ENCODE measurements at places on chromosomes 1 and 21. TPM values are rescaled to one million over a fixed set of nuclear protein-coding genes. Genes with fewer than 3 reads are reported as not detected.

Gene CFAP107
- total RNA-seq = not detected

Gene DTL
- not detected for total RNA-seq

Gene GPR52
- 1.1 TPM for total RNA-seq

Gene FCRL6
- not detected for total RNA-seq

Gene RNF115
- total RNA-seq = 42.8 TPM

Gene SLAMF7
- total RNA-seq = 0.98 TPM

Gene CLCA4
- not detected for total RNA-seq

Gene NCAM2
- 2.3 TPM for total RNA-seq

Gene ZZZ3
- 27.4 TPM for total RNA-seq

Gene RC3H1
- 14.6 TPM for total RNA-seq

Gene AKR7A3
- not detected for total RNA-seq

Gene TMPRSS3
- 1.1 TPM for total RNA-seq

Gene PKNOX1
- total RNA-seq = 10.1 TPM

Gene TP53BP2
- total RNA-seq = 26.8 TPM

Gene S100A13
- 114 TPM for total RNA-seq

Gene ELAPOR1
- total RNA-seq = 0.11 TPM

Gene DSCAM
- not detected for total RNA-seq

Gene SPATA21
- total RNA-seq = not detected

Gene TNFRSF1B
- total RNA-seq = 25.6 TPM

Gene TMEM125
- 0.70 TPM for total RNA-seq

Gene ATP5IF1
- 881 TPM for total RNA-seq

DNA sequence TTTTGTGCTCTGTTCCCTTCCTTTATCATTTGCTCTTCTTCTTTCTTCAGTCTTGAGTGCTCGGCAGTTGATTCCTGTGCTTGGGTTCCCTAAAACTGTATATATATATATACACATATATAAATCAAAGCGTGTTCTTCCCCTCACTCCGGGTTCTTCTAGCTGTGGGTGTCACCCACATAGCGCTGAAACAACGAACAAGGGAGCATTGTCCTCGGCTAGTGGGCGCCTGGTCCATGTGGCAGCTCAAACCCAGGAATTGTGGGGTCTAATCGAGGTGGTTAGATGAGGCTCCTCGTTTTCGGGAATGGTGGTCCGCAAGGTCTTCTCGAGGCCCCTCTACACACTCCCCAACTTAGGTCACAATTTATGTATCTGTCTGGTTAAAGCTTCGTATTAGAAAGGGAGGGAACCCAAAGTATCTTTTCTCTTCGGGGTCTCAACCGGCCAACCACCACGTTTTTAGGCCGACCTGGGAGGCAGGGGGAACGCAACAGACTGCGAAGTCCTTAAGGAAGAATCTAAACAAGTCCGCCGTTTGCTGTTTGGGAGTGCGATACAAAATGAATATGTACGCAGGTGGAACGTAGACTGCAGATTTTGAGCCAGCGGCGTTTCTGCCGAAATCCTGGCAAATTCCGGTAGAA lies 504 bp upstream of the SDHC start:
- no peak for DNase-seq
- peak overlapping the region; percentile 85 for H3K4me3 ChIP-seq
- peak overlapping the region; percentile 95 for H3K27ac ChIP-seq
- no peaks in the 10 kb centered on the region for H3K27me3 ChIP-seq
- H3K4me1 ChIP-seq = no peaks in the 10 kb centered on the region

DNA sequence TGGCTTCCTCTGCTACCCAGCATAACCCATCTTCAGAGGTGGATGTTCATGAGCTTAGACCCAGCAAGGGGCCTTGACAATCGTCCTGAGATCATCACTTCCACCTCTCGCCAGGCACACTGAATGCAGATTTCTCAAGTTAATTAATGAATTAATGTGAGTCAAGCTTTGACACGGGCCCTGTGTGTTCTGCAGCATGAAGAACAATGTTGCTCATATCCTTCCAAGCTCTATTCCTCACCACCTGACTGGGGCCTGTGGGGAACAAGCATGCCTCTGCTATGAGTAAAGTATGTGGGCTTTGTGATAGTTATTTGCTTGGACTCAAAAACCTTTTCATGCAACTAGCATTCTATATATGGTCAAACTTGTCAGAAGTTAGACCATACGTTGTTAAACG lies 122.0 kb downstream of the SEC16B start:
- H3K4me3 ChIP-seq = no peak overlapping the region
- no peaks in the 10 kb centered on the region for H3K4me1 ChIP-seq
- H3K36me3 ChIP-seq = no peaks in the 10 kb centered on the region

DNA sequence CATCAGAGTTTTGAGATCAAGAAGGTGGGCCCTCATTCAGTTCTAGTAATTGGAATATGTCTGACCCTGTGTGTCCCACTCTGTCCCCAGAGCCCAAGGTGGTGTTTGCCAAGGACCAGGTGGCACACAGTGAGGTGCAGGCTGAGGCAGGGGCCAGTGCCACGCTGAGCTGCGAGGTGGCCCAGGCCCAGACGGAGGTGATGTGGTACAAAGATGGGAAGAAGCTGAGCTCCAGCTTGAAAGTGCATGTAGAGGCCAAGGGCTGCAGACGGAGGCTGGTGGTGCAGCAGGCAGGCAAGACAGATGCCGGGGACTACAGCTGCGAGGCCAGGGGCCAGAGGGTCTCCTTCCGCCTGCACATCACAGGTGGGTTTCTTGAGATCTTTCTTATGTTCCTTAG lies 35.2 kb downstream of the OBSCN start:
- peaks cover under 1% of the 10 kb centered on the region for H3K4me1 ChIP-seq
- no peaks in the 10 kb centered on the region for H3K27me3 ChIP-seq
- no peak overlapping the region for H3K4me3 ChIP-seq
- no peak for DNase-seq

DNA sequence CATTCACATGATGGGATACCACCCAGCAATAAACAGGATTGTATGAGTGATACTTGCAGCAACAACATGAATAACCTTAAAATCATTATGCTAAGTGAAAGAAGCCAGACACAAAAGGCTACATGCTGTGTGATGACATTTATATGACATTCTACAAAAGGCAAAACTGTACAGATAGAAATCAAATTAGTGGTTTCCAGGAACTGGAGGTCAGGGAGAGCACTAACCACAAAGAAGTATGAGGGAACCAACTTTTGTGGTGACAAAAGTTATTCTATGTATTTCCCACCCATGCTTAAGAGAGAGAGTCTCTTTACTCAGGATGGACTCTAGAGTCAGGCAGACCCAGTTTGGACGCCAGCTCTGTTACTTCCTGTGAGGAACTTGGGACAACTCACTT lies 364.5 kb upstream of the DAB1 start:
- H3K36me3 ChIP-seq = no peaks in the 10 kb centered on the region
- no peak overlapping the region for H3K27ac ChIP-seq
- H3K4me1 ChIP-seq = no peaks in the 10 kb centered on the region
- H3K27me3 ChIP-seq = no peaks in the 10 kb centered on the region
- DNase-seq = no peak
- H3K4me3 ChIP-seq = no peak overlapping the region

GRCh38 chr1:30601316-30602085 lies 121.9 kb downstream of the MATN1 start:
- no peaks in the 10 kb centered on the region for H3K27me3 ChIP-seq
- no peaks in the 10 kb centered on the region for H3K4me1 ChIP-seq
- no peak overlapping the region for H3K4me3 ChIP-seq
- H3K36me3 ChIP-seq = no peaks in the 10 kb centered on the region
- no peak overlapping the region for H3K27ac ChIP-seq
- no peak for DNase-seq

DNA sequence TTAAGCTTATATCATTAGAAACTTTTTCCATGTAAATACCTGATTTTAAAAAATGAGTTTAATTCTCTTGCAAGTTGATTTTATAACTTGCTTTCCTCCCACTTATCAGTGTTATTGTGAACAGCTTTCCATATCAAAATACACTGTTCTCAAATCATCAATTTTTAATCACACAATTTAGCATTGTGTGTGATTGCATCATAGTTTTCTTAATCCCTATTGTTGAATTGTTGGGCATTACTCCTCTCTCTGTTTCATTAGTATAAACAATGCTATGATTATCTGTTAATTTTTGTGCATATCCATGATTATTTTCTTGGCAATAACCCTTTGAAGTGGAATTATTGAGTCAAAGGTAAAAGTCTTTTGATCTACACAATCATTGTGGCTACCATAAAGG lies 48.7 kb downstream of the ROR1 start:
- no peak overlapping the region for H3K4me3 ChIP-seq
- H3K4me1 ChIP-seq = peaks cover 9% of the 10 kb centered on the region
- H3K36me3 ChIP-seq = no peaks in the 10 kb centered on the region
- H3K27me3 ChIP-seq = no peaks in the 10 kb centered on the region
- DNase-seq = no peak

GRCh38 chr1:204463125-204464060 lies 31.2 kb downstream of the PIK3C2B start:
- H3K36me3 ChIP-seq = peaks cover 22% of the 10 kb centered on the region
- H3K4me3 ChIP-seq = no peak overlapping the region
- DNase-seq = peak; percentile 73

DNA sequence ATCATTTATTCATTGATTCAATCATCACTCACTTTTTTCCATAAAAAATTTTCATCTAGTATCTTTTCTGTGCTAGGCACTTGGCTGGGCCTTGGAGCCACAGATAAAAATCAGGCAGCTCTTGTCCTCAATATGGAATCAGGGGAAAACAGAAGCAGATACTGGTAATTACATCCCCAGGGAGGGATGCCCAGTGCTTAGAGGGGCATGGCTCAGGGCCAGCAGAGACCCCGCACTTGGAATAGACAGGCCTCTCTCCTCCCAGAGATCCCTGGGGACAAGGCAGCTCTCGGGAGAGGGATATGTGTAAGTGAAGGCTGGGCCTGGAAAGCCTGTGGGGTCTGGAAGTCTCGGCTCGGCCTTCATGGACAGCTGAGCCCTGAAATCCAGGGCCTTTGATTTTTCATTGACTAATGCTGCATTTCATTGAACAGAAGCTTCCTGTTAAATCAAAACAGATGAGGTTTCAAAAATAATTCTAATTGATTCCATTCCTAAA lies 180.4 kb downstream of the FOXD2 start:
- no peaks in the 10 kb centered on the region for H3K4me1 ChIP-seq
- H3K36me3 ChIP-seq = no peaks in the 10 kb centered on the region
- H3K4me3 ChIP-seq = no peak overlapping the region

- H3K4me1 ChIP-seq = no peaks in the 10 kb centered on the region
- DNase-seq = no peak
- no peak overlapping the region for H3K4me3 ChIP-seq
- H3K36me3 ChIP-seq = no peaks in the 10 kb centered on the region
- H3K27ac ChIP-seq = no peak overlapping the region
- H3K27me3 ChIP-seq = no peaks in the 10 kb centered on the region
Measured at GRCh38 chr1:204307334-204307883, 52.3 kb downstream of the PLEKHA6 start.

- no peak overlapping the region for H3K4me3 ChIP-seq
- DNase-seq = no peak
- no peaks in the 10 kb centered on the region for H3K36me3 ChIP-seq
Measured at GRCh38 chr1:185912504-185912903, 178.3 kb downstream of the HMCN1 start.

GRCh38 chr1:179958359-179958758 lies 3.7 kb downstream of the CEP350 start:
- H3K27ac ChIP-seq = no peak overlapping the region
- no peaks in the 10 kb centered on the region for H3K27me3 ChIP-seq
- DNase-seq = no peak
- H3K4me1 ChIP-seq = peaks cover 31% of the 10 kb centered on the region

DNA sequence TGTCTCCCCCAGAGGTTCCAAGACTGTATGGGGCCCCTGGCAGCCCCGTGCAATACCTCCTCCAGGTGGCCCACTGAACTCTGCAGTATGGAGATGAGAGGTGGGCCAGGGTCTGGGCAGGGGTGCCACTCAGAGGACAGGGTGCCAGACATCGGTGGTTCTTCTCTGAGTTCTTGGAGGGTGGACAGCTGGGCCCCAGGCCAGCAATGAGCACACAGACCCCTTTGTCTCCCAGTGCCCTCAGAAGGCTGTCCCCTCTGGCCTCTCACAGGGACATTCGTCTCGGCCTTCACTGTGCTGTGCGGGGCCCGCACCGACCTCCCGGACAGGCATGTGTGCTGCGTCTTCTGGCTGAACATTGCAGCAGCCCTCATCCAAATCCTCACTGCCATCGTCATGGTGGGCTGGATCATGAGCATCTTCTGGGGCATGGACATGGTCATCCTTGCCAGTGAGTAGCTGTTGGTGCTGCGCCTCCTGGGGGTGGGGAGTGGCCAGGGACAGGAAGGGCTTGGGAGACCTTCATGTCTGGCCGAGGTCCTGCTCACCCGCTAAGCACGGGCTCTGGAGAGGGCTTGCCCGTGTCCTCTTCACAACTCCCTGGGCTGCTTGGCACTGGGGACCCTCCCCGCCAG lies 48.1 kb downstream of the STUM start:
- no peaks in the 10 kb centered on the region for H3K36me3 ChIP-seq
- H3K4me3 ChIP-seq = no peak overlapping the region
- H3K27ac ChIP-seq = no peak overlapping the region

GRCh38 chr1:165659581-165659895 lies 28.5 kb downstream of the MGST3 start:
- H3K4me3 ChIP-seq = no peak overlapping the region
- no peak for DNase-seq
- no peaks in the 10 kb centered on the region for H3K4me1 ChIP-seq
- peaks cover 72% of the 10 kb centered on the region for H3K36me3 ChIP-seq
- H3K27ac ChIP-seq = no peak overlapping the region
- no peaks in the 10 kb centered on the region for H3K27me3 ChIP-seq

GRCh38 chr1:18407166-18408045 lies 73.3 kb upstream of the KLHDC7A start:
- no peak overlapping the region for H3K4me3 ChIP-seq
- H3K4me1 ChIP-seq = no peaks in the 10 kb centered on the region
- no peaks in the 10 kb centered on the region for H3K36me3 ChIP-seq
- no peak for DNase-seq

- H3K27ac ChIP-seq = no peak overlapping the region
- no peak for DNase-seq
- H3K27me3 ChIP-seq = peaks cover 12% of the 10 kb centered on the region
- H3K4me1 ChIP-seq = peaks cover 12% of the 10 kb centered on the region
- H3K4me3 ChIP-seq = no peak overlapping the region
Measured at GRCh38 chr1:38814984-38815464, 44.5 kb downstream of the RRAGC start.

GRCh38 chr1:8660411-8660828 lies 157.0 kb downstream of the RERE start:
- peak; percentile 70 for DNase-seq
- H3K27ac ChIP-seq = peak overlapping the region; percentile 67
- H3K4me3 ChIP-seq = no peak overlapping the region
- peaks cover 5% of the 10 kb centered on the region for H3K4me1 ChIP-seq

GRCh38 chr1:228785366-228786330 lies 50.4 kb downstream of the RHOU start:
- H3K36me3 ChIP-seq = no peaks in the 10 kb centered on the region
- no peaks in the 10 kb centered on the region for H3K27me3 ChIP-seq
- H3K27ac ChIP-seq = no peak overlapping the region

GRCh38 chr1:30363031-30363430 lies 360.4 kb downstream of the MATN1 start:
- no peaks in the 10 kb centered on the region for H3K27me3 ChIP-seq
- peak; percentile 44 for DNase-seq
- H3K4me1 ChIP-seq = no peaks in the 10 kb centered on the region
- no peaks in the 10 kb centered on the region for H3K36me3 ChIP-seq
- H3K27ac ChIP-seq = no peak overlapping the region
- H3K4me3 ChIP-seq = no peak overlapping the region

GRCh38 chr1:109895720-109896504 lies 14.7 kb upstream of the CSF1 start:
- no peak overlapping the region for H3K4me3 ChIP-seq
- no peak for DNase-seq
- H3K27ac ChIP-seq = peak overlapping the region; percentile 47
- no peaks in the 10 kb centered on the region for H3K4me1 ChIP-seq

GRCh38 chr1:21317035-21317689 lies 26.9 kb upstream of the ECE1 start:
- H3K27me3 ChIP-seq = no peaks in the 10 kb centered on the region
- H3K36me3 ChIP-seq = no peaks in the 10 kb centered on the region
- H3K4me3 ChIP-seq = no peak overlapping the region
- peak; percentile 98 for DNase-seq
- H3K4me1 ChIP-seq = no peaks in the 10 kb centered on the region
- H3K27ac ChIP-seq = peak overlapping the region; percentile 94
